ENCODE measurements at places on chromosomes 3 and 15.

- DNase-seq = no peak
These were observed at the start of gene CPA3 for GRCh38 chr3:148865049-148865448. Gene CPA3, plus strand, starts transcription at chr3:148865296. Its CDS starts 12 bp downstream, at chr3:148865308.

GRCh38 chr15:45138814-45139765 is 9.3 kb downstream of the DUOX1 start:
- DNase-seq = no peak

DNA sequence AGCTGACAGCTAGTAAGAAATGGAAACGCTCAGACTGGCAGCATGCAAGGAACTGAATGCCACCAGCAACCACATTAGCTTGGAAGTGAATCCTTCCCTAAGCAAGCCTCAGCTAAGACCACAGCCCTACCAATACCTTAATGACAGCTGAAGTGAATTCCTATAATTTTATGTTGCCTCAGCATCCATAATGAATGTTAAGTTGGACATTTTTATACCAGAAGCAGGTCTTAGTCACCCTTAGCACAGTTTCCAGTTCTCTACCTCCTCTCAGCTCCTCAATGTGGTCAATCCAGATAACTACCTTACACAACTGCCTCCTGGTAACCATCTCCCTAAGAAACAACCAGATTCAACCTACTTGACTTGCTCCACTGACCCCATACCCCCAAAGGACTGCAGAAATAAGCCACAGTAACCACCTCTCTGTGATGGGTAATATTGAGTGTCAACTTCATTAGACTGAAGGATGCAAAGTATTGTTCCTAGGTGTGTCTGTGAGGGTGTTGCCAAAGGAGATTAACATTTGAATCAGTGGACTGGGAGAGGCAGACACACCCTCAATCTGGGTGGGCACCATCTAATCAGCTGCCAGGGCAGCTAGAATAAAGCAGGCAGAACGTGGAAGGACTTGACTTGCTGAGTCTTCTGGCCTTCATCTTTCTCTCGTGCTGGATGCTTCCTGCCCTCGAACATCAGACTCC is 33.5 kb downstream of the NEDD4 start:
- DNase-seq = no peak

GRCh38 chr15:75354454-75354853 is 7.6 kb downstream of the NEIL1 start:
- DNase-seq = no peak

GRCh38 chr15:57152666-57153539 is 223.4 kb upstream of the CGNL1 start:
- DNase-seq = no peak

GRCh38 chr3:133428552-133428951 is 28.7 kb downstream of the BFSP2 start:
- DNase-seq = no peak

- DNase-seq = peak; percentile 8
These were observed 146.6 kb downstream of the SERPINI1 start for GRCh38 chr3:167882057-167882667.

GRCh38 chr15:79339588-79340314 is 28.8 kb downstream of the TMED3 start:
- no peak for DNase-seq

DNA sequence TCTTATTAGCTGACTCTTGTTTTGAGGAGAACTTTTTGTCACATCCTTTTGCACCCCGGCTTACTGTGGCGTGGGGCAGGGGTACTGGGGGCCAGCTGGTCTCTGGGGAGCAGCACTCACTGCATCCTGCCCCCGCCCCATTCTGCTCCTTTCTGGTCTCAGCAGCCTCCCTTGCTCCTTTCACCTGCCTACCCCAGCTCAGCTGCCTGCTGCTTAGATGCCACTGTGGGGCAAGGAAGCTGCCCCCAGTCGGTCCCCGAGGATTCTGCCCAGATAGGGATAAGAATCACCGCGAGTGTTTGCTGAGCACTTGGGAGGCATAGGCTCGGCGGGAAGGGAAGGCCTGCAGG is 32.0 kb downstream of the APBA2 start:
- no peak for DNase-seq

DNA sequence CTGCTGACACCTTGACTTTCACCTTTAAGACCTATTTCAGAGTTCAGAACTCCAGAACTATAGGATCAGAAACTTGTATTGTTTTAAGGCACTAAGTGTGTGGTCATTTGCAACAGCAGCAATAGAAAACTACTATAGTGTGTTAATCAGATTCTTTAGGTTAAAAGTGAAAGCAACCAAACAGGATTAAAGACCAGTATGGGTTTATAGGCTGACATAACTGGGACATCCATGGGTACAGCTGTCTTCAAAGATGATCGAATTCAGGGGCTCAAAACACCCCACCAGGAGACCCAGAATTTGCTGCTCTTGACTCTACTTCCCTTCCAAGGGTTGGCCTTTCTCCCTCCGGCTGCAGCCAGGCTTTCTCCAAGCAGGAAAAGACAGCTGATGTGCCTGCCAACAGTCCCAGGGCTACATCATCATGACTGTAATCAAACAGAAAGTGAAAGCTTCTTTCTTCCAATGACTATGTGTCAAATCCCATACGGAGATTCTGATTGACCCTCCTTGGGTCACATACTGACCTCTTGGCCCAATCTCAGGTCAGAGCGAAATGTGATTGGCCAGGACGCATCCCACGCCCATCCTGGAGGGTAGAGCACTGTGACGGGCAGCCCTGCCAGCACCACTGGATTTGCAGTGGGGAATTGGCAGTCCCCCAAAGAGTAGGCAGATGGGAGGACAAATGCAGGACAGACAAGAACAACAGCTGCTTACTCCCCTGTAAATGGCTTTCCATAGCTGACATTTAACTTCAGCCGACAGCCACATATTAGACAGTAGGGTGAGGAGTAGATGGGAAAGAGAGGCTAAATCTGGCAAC is 51.4 kb upstream of the RNF7 start:
- no peak for DNase-seq

- no peak for DNase-seq
These were observed 130.2 kb downstream of the SSR3 start for GRCh38 chr3:156424758-156425157.

GRCh38 chr3:81931265-81932251 is 170.1 kb upstream of the GBE1 start:
- no peak for DNase-seq

DNA sequence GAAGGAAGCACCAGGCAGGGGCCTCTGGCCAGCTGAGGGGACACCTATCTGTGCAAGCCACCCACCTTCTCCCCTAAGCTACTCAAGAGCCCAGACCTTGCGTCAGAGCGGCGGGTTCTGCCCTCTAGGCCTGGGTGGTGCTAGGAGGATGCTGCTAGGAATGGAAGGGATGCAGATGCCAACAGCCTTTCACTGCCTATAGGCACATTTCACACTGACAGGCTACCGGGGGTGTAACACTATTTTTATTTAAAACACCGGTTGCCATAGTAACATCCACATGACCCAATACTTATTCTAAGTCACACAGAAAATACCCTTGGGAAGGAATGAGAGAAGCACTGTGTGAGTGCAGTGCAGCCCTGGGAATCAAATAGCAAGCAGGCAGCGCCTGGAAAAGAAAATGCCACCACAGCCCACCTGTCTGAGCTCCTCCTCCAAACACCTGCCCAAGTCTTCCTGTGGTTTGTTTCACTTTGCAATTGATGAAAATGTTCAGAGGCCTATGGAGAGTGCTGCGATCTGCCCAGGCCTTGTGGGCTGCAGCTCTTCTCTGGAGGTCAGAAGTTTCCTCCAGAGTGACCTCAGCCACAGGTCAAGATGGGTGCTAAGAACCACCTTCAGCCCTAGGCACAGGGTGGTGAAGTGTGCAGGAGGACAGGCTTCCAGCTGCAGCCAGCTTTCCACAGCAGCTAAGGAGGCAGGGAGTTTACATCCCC is 113.5 kb upstream of the TOPAZ1 start:
- DNase-seq = no peak

DNA sequence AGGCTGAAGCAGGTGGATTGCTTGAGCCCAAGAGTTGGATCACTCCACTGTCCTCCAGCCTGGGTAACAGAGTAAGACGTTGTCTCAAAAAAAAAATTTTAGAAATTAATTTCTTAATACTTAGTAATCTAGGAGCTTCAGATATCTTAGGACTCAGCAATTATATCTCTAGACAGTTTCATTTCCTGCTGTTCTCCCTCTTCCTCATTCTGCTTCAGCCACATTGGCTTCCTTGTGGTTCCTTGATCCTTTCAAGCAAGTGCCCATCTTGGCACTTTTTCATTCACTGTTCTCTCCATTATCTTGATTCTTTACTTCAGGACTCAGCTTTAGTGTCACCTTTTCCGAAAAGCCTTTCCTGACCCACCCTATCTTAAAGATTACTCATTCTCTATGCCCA is 22.5 kb downstream of the TMEM202 start:
- DNase-seq = no peak

DNA sequence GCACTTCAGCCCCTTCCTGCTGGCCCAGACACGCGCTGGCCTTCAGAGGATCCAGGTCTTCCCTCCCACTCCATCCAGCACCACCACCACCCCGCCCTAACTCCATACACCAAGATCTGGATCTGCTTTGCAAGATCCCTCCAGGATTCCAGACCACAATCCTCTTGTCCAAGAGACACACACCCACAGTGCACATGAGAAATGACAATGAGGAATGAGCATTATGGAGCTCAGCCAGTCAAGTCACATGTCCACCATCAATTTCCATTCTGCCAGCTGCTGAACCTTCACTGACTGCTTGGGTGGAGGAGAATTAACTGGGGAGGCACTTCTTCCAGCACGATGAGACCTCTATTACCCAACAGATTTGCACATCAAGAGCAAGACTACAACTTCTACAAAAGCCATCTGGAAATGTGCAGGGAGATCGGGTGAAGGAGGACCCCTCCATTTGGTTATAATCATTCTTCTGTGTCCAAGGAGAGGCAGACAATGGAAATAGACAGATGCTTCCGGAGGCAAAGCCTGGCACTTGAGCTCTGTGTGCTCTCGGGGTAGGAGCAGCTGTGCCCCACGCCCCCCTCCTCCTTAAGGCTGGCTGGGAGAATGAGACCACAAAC is 12.3 kb upstream of the SPATA12 start:
- DNase-seq = no peak

- DNase-seq = no peak
These were observed 79.5 kb upstream of the KCNMB2 start for GRCh38 chr3:178456621-178457285.

DNA sequence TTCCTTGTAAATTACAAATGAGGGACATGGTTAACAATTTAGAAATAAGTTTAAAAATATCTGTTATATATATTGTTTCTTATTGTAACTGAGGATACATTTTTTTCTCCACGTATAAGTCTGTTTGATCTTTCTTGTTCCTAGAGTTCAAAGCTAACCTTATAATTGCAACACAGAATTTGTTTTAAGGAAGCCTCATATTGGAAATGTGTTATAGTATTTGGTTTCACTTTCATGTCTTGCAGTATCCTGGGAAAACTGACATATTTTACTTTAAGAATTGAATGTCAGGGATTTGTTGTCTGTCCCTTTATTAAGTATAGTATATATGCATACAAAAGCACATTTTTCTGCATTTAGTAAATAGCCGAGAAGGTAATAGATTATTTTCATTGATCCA is 23.5 kb upstream of the NIT2 start:
- DNase-seq = no peak

DNA sequence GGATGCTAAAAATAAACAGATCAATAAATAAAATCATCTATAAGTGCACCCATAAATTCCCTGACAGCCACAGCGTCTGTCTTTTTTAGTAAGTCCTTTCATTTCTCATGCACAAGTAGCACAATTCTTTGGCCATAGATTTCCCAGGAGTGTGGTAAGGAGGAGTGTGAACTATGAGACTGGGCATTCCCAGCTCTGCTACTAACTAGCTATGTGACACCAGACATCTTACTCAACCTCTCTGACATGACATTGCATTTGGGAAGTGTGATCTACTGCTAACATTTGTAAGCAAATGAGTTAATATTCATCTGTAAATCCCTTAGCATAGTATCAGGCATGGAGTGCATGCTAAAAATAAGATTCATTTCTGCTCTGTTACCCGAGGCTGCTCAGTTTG is 301.7 kb downstream of the NTRK3 start:
- DNase-seq = no peak

- DNase-seq = no peak
These were observed 29.8 kb downstream of the ACAN start for GRCh38 chr15:88832820-88833730.
